Activated CD8-positive, alpha-beta T cell treated with anti-CD3 and anti-CD28 coated beads, Interleukin-2, amount 10 ng/mL, durations not matched to agents 7 days and 5 days (primary cell): ENCODE measurements at places on chromosomes 12 and 14.
A peak's percentile ranks its signal among the peaks of the same experiment; 100 is the strongest.

GRCh38 chr12:93876360-93876759 is 199.2 kb downstream of the CRADD start:
- no peak for DNase-seq

DNA sequence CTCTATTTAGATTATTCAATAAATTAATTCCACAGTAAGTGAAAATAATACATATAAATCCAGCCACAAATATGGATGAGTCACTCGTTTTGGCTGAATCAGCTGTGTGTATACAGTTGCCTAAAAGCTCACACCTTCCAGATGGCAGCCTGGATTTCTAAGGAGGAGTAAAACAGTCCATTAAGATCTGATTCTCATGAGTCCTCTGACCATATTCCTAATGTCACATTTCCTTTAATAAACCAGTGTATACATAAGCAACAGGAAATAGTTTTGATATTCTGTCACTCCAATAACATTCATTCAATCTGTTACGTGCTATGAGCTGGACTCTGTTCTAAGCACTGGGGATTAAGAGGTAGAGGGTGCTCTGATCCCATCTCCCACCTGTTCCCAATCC is 21.8 kb downstream of the MDM1 start:
- no peak for DNase-seq

DNA sequence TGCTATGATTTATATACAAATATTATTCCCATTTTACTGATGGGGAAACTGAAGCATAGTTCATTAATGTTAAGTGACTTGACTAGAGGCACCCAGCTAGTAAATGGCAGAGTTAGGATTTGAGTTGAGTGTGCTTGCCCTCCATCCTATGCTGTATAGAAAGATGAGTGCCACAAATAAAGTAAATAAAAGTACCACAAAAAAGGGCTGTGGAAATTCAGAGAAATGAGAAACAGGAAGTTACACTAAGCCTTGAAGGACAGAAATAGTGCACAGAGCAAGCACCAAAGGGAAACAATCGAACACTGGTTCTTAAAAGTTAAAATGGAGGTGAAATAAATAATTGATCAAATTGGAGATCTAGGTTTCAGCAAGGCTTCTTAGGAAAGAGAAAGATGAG is 9.2 kb upstream of the ABCD2 start:
- peak; percentile 37 for DNase-seq

GRCh38 chr14:29446971-29447370 is 480.7 kb downstream of the PRKD1 start:
- DNase-seq, result no peak

- peak; percentile 88 for DNase-seq
Observed at GRCh38 chr14:61337893-61338292, 16.5 kb downstream of the PRKCH start.
